ENCODE measurements at places on chromosomes 16 and 17.

DNA sequence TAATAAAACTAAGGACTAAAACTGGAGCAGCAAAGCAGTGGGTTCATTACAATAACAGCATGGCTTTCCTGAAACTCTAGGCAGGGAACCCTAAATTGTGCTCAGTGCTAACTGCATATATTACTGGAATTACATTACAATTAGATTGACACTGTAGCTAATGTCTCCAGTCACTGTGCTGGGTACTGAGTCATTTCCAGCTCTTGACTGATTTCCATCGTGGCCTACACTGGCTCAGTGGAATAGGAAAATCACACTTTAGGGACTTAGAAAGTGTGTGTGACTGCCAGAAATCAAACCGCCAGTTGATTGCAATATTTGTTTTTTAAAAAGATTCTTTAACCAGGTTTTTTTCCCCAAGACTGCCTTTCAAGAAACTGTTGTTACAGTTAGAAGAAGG is 1447.4 kb upstream of the GOT2 start:
- no peak for ATAC-seq

GRCh38 chr16:12096157-12096777 is 119.7 kb downstream of the SNX29 start:
- ATAC-seq, result no peak

DNA sequence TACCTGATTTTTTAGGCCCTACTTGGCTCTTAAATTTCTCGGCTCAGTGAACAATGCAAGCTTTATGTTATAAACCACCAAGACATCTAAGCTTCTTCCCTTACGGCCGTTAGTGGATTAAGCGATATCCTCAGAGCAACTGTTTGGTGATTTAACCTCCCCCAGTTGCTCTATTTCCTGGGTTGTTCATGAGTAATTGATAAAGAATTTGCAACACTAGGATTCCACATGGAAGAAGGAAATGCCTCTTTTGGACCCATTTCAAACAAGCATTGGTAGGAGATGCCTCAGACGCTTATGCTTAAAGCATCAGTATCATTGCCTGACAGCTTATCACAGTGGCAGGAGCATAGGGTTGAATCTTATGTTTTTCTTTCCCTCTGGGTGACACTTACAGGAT is 65.3 kb downstream of the RBFOX1 start:
- ATAC-seq, result no peak

GRCh38 chr17:7204828-7205461 is 14.7 kb downstream of the DLG4 start:
- peak; percentile 88 for ATAC-seq

DNA sequence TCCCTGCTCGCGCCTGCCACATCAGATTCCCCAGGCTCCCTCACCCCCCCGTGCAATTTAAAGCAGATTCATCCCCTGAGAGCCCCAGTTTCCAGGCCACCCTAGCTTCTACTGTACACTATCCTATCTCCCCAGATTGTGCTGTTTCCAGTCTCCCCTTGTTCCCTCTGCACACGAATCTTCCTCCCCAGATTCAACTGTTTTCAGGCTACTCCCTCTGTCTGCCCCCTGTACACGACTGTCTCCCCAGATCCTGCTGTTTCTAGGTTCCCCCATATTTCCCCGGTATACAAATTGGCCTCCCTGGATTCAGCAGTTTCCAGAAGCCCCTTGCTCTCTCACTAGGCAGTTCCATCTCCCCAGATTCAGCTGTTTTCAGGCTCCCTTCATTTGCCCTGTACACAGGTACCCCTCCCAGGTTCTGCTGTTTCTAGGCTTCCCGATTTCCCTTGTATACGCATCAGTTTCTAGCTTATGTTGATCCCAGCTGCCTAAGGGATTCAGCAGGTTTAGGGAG is 22.9 kb downstream of the COPZ2 start:
- ATAC-seq, result no peak

DNA sequence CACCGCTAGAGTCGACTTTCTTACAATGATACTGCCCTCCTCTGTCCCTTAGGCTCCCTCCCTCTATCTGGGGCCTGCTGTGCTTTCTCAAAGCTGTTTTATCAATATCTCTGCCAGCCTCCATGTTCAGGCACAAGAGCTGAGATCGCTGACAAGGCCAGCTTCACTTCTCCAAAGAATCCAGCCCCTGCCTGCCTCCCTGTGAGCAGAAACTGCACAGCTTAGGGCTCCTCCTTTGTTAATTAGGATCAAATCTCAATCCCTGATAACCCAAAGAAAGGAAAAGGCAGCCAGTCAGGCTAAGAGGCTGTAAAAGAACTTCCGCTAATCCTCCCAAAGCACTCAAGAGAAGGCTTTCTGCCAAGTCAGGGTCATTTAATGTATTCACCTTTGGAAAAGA is 616.0 kb upstream of the CDH11 start:
- ATAC-seq, result no peak

GRCh38 chr16:47234-47633 is 6.2 kb downstream of the POLR3K start:
- ATAC-seq, result no peak

DNA sequence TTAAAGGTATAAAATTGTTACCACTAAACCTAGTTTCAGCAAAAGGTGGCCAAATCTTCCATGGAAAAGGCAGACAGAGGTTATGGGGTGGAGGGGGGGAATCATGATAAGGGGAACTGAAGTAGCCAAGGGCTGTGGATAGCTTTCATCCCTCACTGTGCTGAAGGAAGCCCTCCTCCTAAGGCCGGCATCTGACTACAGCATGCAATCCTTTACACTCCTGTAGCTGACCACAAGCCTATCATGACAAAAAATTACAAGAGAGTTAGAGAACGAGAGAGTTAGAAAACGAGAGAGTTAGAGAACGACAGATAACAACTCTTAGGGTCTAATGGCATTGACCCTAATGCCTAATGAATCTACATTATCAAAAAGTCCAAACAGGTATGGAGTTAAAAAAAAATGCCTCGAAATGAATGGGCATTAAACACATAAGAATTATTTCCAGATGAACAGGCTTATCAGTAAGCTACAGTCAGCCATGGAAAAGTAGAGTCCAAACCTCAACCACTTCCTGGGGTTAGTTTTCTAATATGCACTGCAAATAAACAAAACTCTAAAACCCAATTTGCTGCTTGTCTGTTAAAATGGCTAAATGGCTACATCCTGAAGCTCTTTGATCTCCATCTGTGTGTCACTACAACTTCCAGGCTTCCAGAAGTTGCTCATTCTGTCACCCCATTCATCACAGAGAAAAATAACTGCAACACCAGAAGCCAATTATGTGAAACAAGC is 29.7 kb downstream of the DUSP14 start:
- no peak for ATAC-seq
